Stimulated activated CD4-positive, alpha-beta T cell treated with anti-CD3 and anti-CD28 coated beads, Interleukin-1b, Interleukin-23, amount 100 ng/mL, for 1 hour (primary cell): ENCODE measurements at places on chromosomes 6 and 20.

GRCh38 chr6:113068570-113068969 is 721.4 kb downstream of the RFPL4B start:
- DNase-seq = no peak

GRCh38 chr6:7811441-7811840 is 85.5 kb downstream of the BMP6 start:
- no peak for DNase-seq

DNA sequence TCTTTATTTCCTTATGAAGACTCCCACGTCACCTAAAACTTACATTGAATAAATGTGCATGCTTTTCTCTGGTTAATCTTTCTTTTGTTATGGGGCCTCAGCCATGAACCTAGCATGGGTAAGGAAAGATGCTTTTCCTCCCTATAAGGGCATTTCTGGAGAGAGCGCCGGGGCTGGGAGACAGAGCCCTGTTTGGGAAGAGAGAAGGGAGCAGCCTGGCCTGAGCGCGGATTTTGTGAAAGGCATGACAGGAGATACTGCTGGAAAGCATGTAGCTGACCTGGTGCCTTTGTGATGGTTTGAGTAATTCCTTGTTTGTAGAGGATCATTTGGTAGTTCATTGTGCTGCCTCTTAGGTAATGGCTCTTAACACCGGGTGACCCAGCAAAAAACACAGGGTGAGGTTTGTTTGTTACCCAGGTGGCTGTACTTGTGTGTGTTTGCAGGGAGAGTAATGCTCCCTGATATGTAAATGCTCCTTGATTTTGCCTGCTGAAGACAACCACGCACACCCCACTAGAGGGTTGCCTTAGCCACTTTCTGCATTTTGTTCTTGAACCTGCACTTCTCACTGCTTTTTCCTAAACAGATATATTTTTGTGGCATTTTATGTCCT is 59.2 kb downstream of the ANKRD6 start:
- no peak for DNase-seq

- no peak for DNase-seq
Measured at GRCh38 chr6:168420084-168420483, 20.9 kb upstream of the SMOC2 start.

GRCh38 chr6:64081453-64081852 is 445.9 kb downstream of the PHF3 start:
- no peak for DNase-seq

DNA sequence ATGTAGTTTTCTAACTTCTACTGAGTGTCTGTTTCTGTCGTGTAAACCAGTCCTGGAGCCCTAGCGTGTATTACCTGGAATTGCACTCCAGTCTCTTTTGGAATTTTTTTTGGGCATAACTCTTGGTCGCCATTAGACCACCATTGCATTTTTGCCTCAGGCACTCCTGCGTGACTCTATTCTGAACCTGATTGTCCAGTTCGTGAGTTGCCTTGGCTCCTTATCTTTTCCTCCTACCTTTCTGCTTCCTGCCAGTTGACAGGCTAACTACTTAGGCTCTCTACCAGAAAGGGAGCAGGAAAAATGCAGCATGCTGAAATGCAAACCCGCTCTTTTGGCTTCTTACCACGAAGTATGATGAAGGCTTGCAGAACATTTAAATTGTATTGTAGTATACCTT is 490.9 kb upstream of the SOX4 start:
- DNase-seq = no peak

DNA sequence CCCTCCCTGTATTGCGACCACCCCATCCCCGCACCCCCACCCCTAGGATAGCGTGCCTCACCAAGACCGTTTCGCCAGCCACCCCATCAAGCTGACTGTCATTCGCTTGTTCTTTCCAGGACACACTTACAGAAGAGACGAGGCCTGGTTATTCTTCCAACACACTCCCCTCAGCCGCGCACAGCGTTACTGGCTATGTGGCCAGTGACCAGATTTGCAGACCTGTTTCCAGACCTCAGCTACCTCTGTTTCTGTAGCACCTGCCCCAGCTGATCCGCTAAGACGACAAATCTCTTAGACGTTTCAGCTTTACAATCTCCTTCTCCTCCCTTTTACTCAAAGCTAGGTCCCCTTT is 26.1 kb downstream of the HLA-F start:
- no peak for DNase-seq

GRCh38 chr6:155165029-155165710 is 98.6 kb upstream of the CLDN20 start:
- no peak for DNase-seq

GRCh38 chr6:137202078-137202477 is 17.1 kb downstream of the IFNGR1 start:
- no peak for DNase-seq

DNA sequence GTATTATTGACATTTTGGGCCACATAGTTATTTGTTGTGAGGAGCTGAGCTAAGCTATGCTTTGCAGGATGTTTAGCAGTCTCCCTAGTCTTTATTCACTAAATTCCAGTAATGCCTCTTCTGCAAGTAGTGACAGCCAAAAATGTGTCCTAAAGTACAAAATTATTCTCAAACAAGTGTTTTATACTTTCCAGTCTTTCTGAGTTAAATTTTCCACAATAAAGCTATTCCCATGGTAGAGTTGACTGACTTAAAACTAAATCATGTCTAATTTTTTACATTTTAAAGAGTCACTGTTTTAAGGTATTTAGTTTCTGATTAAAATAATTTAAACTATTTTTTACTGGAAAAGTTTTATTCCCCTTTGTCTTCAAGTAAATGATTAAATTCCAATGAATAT is 717.8 kb upstream of the HS3ST5 start:
- DNase-seq = no peak

GRCh38 chr6:33696548-33697518 is 14.7 kb downstream of the UQCC2 start:
- DNase-seq = no peak

DNA sequence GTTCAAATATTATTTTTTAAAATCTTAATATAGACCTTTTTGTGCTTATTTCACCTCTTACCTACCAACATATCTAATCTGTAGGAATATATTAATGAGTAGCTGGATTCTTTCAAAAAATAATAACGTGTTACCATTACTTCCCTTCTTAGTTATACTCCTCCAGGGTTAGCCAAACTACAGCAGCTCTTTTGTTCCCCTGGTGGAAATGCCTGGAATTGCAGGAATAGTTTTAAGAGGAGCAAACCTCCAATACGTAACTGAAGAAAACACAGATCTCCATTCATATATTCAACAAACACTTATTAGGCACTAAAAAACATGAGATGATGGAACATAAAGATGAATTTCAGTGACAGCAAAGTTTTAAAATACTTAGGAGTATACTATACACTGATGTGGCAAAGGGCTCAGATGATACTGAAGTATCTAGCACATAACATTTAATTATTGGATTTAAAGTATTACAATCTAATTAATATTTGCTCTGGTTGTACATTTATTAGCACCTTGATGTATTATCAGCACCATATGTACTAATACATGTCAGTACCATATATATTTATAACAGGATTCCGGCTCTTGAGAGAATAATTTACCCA is 78.3 kb downstream of the TBX18 start:
- no peak for DNase-seq

GRCh38 chr6:169557887-169558286 is 143.9 kb downstream of the WDR27 start:
- no peak for DNase-seq

DNA sequence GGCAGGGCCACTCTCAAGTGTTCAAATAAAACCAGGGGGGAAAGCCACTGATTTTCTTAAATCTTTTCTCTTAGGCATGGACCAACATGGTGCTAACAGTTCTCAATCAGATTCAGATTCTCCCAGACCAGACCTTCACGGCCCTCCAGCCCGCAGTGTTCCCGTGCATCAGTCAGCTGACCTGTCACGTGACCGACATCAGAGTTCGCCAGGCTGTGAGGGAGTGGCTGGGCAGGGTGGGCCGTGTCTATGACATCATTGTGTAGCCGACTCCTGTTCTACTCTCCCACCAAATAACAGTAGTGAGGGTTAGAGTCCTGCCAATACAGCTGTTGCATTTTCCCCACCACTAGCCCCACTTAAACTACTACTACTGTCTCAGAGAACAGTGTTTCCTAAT is 41.5 kb upstream of the SMIM28 start:
- DNase-seq = no peak

DNA sequence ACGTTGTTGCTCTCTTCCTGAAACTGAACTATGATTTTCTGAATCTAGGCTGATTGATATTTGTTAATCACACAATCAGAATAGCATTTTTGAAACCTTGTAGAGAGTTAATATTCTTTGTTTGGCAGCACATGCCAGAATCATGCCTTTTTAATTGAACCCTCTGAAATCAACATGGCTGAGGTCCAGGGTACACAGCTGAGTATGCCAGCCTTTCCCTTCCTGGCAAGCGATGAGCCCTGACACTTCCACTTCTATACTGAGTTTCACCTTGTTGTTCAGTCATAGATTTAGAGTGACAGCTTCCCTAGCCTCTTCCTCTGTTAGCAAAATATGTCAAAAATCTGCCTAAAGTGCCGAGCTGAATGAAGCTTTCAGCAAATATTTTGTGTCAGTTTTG is 6.8 kb downstream of the HDDC2 start:
- DNase-seq = no peak

DNA sequence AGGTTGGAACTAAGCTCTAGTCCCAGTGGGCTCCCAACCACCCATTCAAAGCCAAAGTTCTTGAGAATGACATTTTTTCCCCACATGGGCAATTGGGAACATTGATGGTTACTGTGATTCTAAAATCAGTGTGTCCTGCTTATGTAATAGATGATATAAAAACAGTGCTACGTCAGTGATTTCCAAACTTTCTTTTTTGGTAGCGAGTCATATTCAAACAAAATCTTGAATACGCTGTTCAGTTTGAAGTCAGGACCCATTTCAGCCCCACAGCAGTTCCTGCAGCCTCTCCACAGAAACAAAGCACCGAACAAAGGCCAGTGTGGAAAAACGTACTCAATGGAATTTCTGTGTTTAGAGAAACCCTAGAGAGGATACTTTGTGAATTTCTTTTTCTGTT is 170.0 kb upstream of the OLIG3 start:
- no peak for DNase-seq

DNA sequence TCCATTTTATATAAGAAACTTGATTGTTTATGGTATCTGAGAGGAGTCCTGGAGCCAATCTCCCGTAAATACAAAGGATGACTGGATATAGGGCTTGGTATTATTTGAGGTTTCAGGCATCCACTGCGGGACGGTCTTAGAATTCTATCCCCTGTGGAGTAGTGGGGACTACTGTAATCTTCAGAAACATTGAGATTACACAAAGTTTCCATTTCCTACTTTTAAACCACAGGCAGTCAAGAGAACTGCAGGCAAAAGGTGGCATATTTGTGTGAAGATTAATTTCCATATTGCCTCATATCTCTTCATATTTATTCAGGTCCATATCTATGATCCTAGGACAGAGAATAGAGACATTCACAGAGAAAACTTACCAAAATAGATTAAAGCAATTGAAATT is 586.2 kb downstream of the PHF3 start:
- no peak for DNase-seq

- DNase-seq = no peak
Measured at GRCh38 chr20:45863543-45864470, 6.4 kb downstream of the ZSWIM3 start.

GRCh38 chr6:2523061-2523460 is 227.7 kb downstream of the MYLK4 start:
- DNase-seq = no peak

GRCh38 chr6:36594816-36595643 is 868 bp downstream of the SRSF3 start:
- no peak for DNase-seq
